ENCODE measurements at places on chromosomes 7 and 10.
A peak's percentile ranks its signal among the peaks of the same experiment; 100 is the strongest.

GRCh38 chr7:594920-595620, 75.4 kb upstream of the PDGFA start:
- DNase-seq, result no peak

DNA sequence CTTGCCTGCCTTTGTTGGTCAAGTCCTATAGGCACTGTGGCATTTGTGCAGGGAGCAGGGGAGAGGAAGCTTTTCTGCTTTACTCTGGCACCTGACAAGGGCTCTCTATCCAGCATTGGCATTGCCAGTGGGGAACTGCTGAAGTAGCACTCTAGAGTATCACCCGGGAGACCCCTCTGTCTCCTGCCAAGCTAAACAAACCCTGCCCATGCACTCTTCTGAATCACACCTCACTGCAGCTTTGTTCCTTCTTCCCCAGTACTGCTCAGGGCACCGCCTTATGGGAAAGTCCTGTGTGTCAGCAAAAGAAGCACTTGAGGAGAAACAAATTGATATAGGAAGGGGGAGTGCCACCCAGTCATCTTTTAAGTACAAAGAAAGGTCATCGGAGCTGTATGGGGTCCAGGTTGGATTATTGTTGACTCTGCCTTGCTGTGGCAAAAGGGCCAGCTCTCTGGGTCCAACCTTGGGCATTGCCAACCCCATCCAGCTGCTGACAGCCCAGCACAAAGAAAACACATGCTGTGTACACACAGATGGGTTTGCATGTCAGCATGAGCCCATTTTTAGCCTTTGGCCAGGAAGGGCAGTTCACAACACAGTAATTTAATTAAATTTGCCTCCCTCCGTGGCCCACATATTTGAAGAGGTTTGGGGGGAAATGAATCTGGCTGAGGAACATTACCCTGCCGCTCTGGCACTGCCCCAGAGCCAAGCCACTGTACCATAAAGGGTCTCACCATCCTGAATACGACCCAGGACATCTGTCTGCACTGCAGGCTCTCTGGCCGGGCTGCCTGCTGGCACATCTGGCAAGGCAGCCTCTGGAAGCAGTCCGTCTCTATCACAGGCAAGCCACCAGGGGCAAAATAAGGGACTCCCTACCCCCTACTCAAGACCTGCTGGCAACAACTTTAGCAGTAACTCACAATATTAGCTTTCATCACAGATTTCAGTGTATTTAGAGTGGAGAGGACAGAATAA, 13.1 kb downstream of the LRRC4 start:
- no peak for DNase-seq

- DNase-seq, result no peak
Measured at GRCh38 chr7:141930211-141930610, 14.0 kb downstream of the OR9A4 start.

- no peak for DNase-seq
Measured at GRCh38 chr7:102320181-102320580, 33.5 kb downstream of the SH2B2 start.

DNA sequence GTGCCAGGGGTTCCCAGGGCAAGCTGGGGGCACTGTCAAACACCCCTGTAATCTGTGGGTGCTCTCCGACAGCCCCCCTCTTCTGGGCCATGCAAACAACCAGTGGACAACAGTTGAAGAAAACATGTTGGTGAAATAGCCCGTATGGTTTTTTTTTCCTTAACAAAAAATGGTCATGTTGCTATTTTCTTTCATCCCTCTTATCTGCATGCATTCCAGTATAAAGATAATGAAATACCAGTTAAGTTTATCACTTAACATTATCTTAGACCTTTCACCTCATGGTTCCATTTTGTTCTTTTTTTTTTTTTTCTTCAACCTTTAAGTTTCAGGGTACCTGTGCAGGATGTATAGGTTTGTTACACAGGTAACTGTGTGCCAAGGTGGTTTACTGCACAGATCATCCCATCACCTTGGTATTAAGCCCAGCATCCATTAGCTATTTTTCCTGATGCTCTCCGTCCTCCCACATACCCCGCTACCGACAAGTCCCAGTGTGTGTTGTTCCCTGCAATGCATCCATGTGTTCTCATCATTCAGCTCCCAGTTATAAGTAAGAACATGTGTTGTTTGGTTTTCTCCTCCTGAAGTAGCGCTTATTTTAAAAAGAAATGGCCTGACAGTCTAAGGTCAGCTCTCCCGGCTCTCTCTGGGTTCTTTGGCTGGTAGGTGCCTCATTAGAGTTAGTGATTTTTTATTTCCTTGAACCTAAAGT, 110.1 kb downstream of the NRP1 start:
- no peak for DNase-seq

DNA sequence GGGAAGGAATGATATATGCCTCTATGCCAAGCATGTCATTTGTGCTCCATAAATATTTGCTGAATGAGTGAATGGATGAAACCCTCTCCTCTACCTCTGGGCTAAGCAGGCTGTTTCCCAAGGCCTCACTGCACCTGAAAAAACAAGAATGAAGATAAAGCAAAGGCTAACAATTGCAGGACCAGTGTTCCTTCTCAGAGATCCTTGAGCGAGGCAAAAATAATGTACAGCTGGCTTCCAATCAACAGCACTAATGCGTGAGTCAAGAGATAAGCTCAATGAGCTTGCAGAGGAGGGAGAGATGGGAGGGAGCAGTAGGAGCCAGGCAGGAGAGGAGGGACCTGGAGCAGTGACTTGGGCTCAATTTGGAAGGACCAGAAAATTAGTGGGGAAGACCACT, 144.5 kb upstream of the NFE2L3 start:
- DNase-seq, result no peak

DNA sequence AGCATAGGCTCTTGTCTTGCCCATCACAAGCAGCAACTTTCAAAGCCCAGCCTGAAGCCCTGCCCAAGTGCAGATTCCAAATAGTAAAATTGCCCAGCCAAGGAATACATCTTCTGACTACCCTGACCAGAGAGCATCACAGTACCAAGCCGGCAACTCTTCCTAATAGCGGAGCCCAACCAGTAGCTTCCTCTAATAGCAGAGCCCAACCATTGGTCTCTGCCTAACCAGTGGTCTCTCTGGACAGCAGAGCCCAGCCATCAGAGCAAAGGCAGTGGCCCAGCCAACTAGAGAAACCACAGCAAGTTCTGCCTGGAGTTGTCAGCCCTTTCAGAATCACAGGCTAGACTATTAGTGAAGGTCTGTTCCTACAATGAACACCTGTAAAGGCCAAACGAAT, 285.6 kb downstream of the HGF start:
- DNase-seq, result no peak

DNA sequence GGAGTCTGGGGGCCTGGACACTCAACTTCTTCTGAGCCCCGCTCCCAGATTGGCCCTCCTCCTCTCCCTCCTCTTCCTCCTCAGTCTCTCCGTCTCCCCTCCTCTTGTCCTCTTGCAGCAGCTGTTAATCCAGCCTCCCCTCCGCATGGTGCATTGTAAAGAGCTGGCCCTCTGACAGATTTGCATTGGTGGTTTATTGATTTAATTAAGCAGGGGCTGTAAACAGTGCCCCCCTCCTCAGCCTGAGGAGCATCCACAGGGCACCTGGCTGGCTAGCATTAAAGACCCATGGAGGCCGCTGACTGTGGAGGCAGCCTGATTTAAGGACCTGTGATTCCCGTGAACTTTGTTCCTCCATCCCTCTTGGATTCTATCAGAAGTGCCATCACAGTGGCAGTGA, 28.9 kb upstream of the PCBD1 start:
- no peak for DNase-seq

GRCh38 chr10:78744491-78745090, 324.2 kb upstream of the ZMIZ1 start:
- DNase-seq, result no peak

GRCh38 chr10:42783181-42783549, 570 bp downstream of the BMS1 start:
- peak; percentile 56 for DNase-seq

DNA sequence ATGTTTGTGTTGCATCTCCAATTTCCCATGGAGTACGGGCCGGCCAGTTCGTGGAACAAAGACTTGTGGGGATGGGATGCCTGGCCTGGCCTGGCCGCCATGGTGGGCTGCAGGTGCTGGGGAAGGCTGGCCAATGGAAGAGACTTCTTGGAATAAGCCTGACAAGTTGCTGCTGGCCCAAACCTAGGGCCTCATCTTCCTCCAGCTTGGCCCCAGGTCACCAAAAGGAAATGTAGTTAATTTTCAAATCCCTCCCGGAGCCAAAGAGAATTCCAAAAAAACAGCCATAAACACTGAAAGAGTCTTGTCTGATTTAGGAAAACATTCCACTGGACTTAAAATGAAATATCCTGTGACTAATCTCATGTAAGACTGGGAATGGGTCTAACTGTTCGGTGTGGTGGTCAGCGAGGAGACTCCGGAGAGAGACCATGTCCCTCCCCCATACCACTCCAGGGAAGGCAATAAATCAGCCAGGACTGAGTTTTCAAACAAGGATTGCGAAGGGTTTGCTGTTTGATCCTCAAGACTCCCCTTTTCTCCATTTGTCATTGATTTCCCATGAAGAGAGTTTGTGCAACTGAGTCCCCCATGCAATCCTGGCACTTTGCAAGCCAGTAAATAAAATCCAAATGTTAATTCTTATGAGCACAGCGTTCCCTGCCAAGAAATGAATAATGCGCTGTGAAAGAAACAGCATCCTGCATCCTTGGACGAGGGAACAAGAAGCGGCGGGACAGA, 128.7 kb upstream of the HABP2 start:
- no peak for DNase-seq

GRCh38 chr7:1331561-1332467, 99.1 kb downstream of the UNCX start:
- no peak for DNase-seq

DNA sequence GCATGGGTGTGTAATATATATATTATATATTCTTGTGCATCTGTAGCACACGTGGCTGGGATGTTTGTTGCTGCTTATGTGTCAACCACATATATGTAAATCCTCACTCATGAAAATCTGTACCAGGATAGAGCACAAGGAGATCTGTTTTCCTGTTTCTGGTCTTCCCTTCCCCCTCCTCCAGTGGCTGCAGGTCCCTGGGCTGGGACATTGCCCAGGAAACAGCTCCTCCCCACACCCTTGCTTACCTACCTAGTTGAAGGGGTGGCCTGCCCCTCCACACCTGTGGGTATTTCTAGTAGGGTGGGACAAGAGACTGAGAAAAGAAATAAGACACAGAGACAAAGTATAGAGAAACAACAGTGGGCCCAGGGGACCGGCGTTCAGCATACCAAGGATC, 2.2 kb downstream of the SFXN3 start:
- DNase-seq, result no peak

DNA sequence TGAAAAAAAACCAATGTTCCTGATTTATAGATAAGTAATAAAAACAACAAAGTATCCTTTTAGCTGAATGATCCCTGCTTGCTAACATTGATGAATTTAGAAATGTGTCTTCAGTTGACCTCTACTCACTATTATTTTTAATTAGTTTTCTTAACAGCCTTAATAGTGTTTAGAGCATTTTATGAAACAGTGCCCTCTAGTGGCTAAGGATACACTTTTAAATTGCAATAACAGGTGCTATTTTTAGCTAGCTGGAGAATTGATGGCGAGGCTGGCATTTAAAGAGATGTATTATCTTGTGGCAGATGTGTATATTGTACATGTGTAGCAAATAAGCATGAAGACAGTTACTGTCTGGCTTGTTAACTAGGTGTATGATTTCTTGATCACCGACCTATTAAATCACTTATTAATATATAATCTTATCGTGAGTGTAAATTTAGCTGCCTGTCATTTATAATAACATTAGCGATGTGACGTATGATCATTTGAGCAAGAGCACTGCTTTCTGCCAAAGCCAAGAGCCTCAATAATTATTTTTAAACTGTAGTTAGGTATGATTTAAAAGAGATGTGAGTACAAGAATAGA, 451.9 kb downstream of the DPP6 start:
- peak; percentile 3 for DNase-seq

- DNase-seq, result no peak
Measured at GRCh38 chr7:34806831-34807230, 148.8 kb downstream of the NPSR1 start.

- no peak for DNase-seq
Measured at GRCh38 chr7:146720195-146720594, 603.6 kb downstream of the CNTNAP2 start.

- DNase-seq, result no peak
Measured at GRCh38 chr10:26291721-26292480, 75.3 kb downstream of the GAD2 start.

DNA sequence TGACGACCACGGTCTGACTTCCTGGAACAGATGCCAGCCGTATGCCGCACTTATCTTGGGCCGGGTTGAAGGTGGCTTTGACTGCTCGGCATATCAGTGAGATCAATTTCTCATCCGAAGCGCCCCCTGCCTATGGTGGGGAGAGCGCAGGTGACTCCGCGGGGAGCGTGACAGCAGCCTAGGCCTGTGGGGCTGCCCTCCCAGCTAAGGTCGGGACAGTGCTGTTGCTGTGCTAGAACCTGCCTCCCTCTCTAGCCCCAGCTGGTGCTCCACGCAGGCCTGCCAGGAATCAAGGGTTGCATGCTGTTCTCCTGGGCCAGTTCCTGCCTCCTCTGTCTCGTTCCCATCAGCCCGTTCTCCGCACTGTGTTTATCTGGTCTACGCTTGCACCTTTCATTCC, 49.8 kb downstream of the PODXL start:
- no peak for DNase-seq

- no peak for DNase-seq
Measured at GRCh38 chr10:70874061-70874460, 14.3 kb downstream of the PCBD1 start.

DNA sequence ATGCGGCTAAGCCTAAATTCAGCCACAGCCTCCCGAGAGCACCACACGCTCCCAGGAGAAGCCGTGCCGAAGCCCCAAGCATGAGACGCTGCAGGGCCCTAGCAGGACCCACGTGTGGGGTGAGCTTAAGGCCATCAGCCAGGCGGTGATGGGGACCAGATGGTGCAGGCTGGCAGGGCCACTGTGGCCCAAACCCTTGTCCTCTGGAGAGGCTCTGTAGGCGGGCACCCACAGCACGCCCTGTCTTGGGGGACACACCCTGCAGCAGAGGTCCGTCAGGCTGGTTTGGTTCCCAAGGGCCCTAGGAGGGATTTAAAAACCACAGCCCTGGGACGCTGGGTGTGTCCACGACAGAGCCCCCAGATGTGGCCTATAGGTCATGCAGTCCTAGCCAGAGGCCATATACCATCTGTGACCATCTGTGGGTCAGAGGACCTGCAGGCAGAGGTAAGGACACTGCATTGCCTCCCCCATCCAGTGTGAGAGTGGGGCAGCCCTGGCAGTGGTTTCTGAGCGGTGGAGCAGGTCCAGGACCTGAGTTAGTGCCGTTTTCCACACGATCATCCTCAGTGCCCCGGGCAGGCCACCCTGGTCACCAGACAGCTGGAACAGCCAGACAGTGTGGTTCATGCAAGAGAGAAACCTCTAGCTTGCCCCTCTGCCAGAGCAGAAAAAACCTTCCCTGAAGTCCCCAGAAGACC, 39.6 kb upstream of the INPP5A start:
- no peak for DNase-seq

GRCh38 chr10:73875139-73875475, 752 bp upstream of the CAMK2G start:
- DNase-seq, result peak; percentile 79

GRCh38 chr10:96606946-96607345, 20.1 kb upstream of the TM9SF3 start:
- DNase-seq, result no peak

GRCh38 chr7:126750207-126750911, 502.4 kb downstream of the GRM8 start:
- no peak for DNase-seq

GRCh38 chr10:63132651-63133055, 475 bp upstream of the NRBF2 start:
- no peak for DNase-seq

- DNase-seq, result no peak
Measured at GRCh38 chr10:16274911-16275310, 161.9 kb upstream of the PTER start.

Data from CD4-positive, alpha-beta memory T cell (primary cell).